Ascending aorta (tissue), 2 donors: ENCODE measurements at places on chromosomes 3 and 15.

GRCh38 chr15:40618906-40619305, 24.9 kb downstream of the KNL1 start:
- DNase-seq = no peak

DNA sequence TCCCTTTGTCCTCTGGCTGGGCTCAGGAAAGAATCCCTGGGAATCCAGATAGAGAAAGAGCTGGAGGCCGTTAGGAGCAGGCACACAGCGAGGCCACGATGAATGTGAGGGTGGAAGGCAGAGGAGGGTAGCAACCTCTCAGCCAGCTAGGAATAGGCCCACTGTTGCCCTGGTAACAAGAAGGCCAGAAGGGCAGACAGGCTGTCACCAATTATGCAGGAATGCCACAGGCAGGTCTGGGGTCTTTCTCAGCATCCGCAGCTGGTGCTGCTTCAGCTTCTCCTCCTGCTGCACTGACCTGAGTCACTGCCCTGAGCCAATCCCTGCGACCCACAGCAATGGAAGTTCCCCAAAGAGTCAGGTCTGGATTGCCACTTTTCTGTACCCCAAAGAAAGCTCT, 62.8 kb upstream of the C3orf80 start:
- DNase-seq = no peak

DNA sequence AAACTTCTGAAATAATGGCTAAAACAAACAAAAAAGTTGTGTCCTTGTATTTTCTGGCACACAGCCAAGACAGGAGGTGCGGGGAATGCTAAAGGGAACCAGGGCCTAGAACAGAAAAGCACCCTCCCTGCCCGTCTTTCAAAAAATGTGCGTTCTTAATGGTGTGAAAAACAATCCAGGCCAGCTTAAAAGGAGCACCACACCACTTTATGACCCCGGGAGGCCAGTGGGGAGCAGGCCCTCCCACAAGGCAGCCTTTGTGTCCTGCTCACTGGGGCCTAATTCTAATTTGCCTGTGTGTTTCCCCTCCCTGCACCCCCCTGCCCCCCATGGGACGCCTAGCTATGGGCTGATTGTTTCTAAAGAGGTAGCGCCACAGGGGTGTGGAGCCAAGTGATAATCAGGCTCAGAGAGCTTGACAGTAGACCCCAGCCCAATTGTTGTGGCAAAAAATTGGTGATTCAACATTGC, 181.4 kb downstream of the GREM1 start:
- no peak for DNase-seq

GRCh38 chr3:194215392-194215791, 79.4 kb downstream of the HES1 start:
- DNase-seq = no peak

DNA sequence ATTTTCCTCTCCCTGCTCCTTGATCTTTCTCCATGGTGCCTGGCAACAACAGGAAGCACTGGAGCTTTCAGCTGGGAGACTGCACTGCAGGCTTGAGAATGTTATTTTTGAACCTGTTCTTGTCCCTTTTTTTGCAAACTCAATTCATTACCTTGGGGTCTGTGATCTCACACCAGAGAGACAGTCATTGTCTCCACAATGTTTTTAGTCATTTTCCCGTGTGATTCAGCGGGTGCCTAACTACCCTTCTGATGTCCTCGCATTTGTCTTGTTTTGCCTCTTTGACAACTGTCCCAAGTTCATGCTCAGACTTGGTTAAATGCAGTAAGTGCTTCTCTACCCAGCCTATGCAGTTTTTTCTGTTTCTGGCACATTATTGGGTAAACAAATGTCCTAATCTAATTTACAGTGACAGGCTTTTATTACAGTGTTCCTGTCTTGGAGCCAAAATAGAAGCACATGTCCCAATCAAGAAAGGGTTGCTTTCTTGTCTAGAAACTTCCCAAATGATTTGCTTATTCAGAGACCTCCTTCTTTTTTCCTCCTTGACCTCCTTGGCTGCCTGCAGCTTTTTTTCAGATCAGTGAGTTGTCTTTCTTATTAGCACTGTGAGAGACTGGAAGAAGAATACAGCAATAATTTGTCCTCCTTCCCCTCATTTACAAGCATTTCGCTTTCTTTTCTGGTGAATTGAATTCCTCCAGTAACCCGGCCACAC, 162.4 kb downstream of the NSUN3 start:
- DNase-seq = no peak

- DNase-seq = no peak
Observed at GRCh38 chr3:64399205-64399800, 174.0 kb upstream of the PRICKLE2 start.

DNA sequence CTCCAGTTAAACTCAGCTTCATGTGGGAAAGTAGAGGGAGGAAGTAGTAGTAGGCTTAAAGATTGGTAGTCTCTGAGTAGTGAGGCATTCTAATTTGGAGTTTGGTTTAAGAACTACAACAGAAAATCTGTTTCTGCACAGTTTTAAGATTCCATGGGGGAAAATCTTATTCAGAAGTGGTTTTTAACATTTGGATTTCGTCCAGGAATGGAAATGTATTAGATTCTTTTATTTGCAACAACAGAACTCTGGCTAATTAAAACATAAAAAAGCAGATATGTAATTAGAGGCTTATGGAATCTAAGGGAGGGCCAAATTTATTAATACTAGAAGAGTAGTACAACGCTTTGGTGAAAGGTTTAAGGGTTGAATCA, 36.0 kb downstream of the NECTIN3 start:
- DNase-seq = no peak

DNA sequence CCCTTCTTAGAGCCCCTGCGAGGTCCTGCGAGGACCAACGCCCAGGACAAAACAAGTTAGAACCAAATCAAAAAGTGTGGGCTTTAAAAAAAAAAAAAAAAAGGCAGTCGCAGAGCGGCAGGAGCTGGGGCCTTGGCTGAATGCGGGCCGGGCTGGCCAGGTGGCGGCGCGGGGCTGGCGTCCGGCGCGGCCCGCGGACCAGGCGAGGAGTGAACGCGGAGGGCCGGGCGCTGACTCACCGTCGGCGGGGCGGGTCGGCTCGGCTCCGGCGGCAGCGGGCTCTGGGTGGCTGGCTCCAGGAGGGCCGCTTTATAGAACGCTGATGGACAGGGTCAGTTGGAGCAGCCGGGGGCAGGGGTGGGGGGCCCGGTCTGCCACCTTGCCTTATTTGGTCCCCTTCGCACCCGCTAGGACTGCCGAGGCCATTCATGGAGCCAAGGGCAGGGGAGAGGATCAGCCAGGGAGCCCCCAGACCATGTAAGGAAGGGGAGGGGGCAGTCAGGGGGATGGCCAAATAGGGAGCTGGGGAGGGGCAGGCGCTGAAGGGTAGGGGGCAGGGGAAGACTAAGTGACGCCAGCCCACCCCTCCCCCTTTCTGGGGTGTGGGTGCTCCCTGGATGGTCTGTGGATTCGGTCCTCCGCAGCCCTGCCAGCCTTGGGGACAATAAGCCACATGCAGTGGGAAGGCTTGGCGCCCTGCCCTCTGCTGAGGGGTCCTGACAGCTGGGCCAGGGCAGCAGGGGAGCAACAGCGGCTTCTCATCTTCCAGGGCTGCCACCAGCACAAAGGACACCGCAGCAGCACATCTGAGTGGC, at the start of gene ACTC1:
ACTC1 (minus strand) TSS at position 283 of the 815 bp plus-strand sequence. CDS start 741 bp downstream, outside the sequence.
- no peak for DNase-seq

DNA sequence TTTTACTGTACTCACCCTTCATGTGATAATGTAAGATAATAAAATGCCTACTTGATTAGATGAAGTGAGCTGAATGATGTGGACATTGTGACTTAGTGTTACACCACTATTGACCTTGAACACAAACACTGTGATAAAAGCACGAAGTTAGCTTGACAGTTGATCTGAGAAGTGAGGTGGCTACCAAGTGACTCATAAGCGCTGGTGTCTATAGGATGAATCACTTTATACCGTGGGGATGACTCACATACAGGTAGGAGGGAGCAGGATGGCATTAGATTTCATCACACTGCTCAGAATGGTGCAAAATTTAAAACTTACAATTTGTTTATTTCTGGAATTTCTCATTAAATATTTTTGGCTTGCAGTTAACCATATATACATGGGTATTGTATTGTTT, 174.7 kb upstream of the CNTN3 start:
- DNase-seq = no peak

GRCh38 chr3:78221300-78221699, 1181.4 kb downstream of the ROBO2 start:
- no peak for DNase-seq

- no peak for DNase-seq
Observed at GRCh38 chr15:73017987-73018386, 34.3 kb upstream of the NEO1 start.

GRCh38 chr3:184234224-184234623, 4.8 kb downstream of the VWA5B2 start:
- DNase-seq = no peak

- DNase-seq = no peak
Observed at GRCh38 chr3:56855856-56856512, 54.2 kb upstream of the ARHGEF3 start.

DNA sequence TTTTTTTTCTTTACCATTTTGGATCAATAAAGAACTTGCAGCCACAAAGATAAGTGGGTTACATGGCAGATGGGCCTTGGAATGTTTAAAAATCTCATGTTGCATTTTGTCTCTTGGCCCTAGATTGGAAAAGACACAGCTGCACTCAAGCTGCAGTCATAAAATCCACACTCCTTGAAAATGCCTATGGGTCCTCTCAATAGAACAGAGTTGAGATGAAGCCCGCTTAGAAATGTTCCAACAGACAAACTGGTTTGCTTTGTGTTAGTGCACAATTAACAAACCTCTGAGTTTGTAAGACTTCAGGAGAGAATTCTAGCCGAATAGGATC, 401.2 kb upstream of the CDIN1 start:
- DNase-seq = no peak

DNA sequence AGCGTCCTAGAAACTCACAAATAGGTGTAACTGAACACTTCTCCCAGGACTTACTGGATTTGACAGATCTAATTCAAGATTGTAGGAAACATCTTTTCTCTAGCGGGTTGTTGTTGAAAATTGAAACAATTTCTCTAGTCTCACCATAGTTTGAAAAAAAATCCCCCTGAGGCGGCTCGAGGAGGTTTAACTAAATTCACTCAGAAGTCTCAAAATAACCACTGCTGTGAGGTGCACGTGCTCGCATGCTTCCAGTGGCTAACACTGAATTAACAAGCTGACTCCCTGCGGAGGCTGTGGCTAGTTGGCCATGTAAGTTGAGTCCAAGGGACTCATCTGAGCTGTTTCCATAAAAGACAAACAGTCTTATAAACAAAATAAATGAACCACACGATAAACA, 503.9 kb downstream of the OCA2 start:
- no peak for DNase-seq

- DNase-seq = no peak
Observed at GRCh38 chr3:56251343-56251945, 216.8 kb downstream of the ERC2 start.

DNA sequence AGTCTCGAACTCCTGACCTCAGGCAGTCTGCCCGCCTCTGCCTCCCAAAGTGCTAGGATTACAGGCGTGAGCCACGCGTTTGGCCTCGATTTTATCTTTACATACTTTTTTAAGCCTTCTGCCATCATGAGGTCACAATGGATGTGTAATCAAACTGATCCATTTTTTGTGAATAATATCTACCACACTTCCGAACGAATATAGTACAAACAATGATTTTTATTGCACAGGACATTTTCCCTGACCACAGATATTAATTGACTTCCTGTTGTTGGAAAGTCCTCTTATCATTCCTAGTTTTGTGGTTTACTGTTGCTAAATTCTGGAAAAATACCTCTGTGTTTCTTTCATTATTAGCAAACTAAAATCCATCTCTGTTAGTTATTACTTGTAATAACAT, 68.9 kb downstream of the MINDY2 start:
- no peak for DNase-seq

DNA sequence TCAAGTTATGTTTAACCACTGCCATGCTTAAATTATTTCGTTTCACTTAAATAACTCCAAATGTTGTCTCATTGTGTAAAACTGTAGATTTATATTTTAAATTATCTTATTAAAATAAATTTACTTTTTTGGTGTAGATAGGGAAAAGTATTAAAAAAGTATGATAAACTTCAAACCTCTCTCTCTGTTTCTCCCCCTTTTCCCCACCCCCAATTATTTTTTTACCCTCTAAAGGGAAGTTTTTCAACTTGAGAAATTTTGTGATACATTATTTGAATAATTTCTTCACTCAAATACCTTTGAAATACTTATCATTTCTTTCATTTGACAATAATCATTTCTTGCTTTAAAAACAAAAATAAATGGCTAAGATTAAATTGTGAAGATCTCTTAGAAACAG, 66.9 kb upstream of the EIF1B start:
- no peak for DNase-seq

GRCh38 chr3:157029365-157029790, 130.6 kb downstream of the CCNL1 start:
- DNase-seq = no peak

- no peak for DNase-seq
Observed at GRCh38 chr3:113038328-113038727, 47.5 kb downstream of the GTPBP8 start.

- no peak for DNase-seq
Observed at GRCh38 chr3:195182470-195182795, 88.5 kb downstream of the XXYLT1 start.

- no peak for DNase-seq
Observed at GRCh38 chr15:51132384-51133139, 37.9 kb upstream of the TNFAIP8L3 start.

GRCh38 chr15:37107071-37107743, 6.9 kb upstream of the MEIS2 start:
- no peak for DNase-seq

DNA sequence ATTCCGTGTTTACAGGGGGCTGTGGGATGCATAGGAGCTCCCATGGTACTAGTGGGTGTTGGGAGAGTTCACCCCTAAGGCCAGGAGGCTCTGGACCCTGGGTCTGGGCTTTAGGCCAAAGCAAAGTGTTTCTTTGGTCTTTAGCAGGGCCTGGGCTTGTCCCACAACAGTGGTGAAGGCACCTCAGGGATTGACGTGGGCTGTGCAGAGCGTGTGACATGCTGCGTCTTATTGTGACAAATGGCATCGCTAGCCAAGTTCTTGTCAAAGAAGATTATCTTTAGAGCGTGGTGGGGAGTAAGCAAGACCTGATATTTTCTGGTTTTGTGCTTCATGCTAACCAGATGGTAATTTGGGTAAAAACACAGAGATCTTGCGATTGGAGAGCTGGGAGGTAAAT, 170.1 kb downstream of the APBA2 start:
- no peak for DNase-seq

- no peak for DNase-seq
Observed at GRCh38 chr3:197124713-197125112, 95.1 kb upstream of the MELTF start.

DNA sequence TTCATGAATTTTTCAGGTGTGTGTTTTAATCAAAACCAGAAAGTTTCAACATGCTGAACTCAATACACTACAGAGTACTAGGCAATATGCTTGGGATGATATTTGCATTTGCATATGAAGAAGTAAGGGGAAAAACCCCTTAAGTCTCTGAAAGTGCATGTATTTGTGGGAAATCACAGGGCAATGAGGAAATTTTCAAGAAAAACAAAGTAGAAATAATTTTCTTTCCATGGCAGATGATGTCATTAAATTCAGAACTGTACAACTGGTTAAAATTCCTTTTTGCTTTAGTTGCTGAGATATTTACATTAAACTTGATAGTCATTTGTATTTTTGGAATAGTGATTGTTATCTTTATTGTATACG, 294.0 kb upstream of the TBC1D5 start:
- DNase-seq = no peak
